ENCODE measurements at places on chromosomes 11 and 22.

- DNase-seq: no peak
These were observed 476.4 kb downstream of the INSC start for GRCh38 chr11:15591112-15591537.

DNA sequence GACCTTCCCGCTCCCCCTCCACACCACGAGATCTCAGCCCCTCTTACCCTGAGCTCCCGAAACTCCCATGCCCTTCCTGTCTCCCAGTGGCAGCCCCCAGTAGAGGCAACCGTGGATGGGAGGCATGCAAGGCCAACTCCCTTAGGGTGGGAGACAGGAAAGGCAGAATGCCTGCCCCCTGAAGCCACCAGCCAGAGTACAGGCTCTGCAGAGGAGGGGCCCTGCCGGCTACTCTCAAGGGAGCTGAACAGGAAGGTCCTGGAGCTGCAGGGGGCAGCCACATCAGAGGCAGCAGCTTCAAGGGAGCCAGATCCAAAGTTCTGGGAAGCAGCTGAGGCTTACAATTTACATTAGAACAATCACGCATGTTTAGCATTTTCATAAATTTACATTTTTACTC, 38.3 kb downstream of the PDE2A start:
- no peak for DNase-seq

DNA sequence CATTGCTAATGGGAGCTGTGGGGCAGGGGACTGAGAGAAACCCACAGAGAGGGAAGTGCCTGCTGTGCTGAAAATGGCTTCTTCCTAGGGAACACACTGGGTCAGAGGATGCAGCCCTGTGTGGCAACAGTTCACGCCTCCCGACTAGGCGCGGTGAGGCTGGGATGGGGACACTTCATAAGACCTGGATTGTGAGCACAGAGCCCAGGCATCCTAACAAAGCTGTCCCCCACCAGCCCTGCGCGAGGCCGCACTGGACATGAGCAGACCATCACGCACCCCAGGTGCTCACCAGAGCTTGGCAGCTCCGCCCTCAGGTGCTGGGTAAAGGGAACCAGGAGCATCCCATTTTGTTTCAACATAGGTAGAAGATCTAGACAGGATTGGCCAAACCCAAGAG, 1.8 kb upstream of the KRTAP5-4 start:
- no peak for DNase-seq

DNA sequence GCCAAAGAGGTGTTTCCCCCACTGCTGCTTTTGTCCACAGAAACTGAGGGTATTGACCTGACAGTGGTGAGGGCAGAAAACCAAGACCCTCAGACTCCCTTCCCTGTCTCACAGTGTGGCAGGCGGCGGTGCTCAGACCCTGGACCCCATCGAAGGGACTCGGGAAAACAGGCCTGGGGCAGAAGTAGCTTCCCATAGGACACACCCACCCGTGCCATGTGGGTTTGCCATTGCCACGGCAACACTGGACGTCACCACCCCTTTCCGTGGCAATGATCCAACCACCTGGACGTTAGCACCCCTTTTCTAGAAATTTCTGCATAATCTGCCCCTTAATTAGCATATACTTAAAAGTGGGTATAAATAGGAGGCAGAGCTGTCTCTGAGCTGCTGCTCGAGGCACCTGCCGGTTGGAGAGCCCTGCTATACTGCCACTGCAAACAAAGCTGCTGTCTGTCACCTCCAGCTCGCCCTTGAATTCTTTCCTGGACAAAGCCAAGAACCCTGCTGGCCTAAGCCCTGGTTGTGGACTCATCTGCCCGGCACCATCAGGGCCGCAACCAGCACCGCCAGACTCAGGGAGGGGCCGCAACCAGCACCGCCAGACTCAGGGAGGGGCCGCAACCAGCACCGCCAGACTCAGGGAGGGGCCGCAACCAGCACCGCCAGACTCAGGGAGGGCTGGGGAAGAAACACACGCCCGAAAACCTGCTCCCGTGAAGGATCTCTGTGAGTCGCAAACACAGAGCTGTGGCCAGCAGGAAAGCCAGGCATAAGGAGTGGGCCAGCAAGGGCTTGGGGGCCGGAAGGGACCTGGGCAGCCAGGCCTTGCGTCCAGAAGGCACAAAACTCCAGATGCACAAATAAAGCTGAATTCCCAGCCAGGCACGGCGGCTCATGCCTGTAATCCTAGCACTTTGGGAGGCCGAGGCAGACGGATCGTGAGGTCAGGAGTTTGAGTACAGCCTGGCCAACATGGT, 10.4 kb downstream of the MLC1 start:
- no peak for DNase-seq

GRCh38 chr22:29478326-29479276, 1.4 kb upstream of the NEFH start:
- DNase-seq: no peak

DNA sequence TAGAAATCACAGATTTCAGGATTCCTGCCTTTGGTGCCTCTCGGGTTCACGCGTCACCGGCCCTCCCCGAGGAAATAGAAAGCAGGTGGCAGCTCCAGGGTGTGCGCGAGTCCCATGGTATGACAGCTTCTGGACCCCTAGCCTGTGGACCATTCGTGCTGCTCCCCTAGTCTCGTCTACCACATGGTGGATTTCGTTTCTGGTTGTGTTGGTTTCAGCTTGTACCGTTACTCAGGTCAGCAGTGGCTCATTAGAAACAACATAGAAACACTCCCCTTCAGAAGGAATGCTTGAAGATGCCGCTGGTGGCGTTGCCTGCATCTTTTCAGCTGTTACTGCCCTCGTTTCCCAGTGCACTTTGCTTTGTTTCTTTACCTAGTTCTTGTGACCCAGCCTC, 700 bp downstream of the TTC17 start:
- no peak for DNase-seq

- DNase-seq: no peak
These were observed 55.5 kb downstream of the ABTB2 start for GRCh38 chr11:34302046-34302921.

DNA sequence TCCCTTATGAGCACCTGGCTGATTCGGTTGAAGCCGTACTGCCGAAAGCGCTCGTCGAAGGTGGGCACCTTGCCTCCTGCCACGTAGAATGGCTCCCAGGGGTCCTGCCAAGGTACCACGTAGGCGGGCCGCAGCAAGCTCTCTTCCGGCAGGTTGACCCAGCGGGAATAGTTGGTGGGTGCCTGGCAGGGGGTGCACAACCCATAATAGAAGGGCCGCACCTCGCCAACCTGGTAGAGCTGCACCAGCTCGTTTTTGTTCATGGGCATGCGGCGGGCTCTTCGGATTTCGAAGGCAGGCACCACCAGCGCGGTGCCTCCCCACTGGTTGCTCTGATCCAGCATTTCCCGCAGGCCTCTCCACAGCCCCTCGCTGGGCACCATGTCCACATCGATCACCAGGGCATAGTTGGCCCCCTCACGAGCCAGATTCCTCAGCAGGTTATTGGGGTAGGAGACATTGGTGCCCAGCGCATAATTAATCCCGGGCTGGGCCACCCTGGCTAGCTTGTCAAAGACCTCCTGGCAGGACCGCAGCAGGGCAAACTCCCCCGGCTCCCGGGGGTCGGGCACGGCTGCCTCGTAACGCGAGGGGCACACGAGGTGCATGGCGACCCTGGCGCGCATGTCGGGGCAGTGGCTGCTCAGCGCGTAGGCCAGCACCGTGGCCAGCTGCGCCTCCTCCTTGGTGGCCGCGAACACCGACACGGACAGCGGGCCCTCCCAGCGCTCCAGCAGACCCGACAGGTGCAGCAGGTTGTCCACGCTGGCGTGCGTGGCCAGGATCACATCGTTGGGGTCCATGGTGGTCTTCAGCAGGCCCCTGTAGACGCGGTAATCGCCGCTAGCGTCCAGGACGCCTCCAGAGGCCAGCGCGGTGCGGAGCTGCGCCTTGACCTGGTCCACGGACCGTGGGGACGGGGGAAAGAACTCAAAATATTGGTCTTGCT, 679 bp downstream of the B4GAT1 start:
- DNase-seq: no peak

DNA sequence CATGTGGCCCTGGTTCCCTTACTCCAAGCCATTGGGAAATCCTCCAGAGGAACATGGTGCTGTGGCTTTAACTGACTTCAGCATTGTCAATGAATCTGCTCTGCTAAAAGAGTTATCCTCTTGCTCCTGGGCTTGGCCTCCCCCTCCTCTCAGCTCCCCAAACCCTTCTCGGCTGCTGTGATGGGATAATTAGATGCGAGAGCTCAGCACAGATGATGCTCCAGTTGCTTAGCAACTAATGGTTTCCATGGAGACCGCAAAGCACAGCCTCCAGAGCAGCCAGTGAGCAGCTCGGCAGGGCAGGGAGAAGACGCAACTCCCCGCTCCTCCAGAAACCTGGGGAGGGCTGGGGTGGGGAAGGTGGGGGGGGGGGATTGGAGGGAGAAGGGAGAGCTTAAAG, 2.8 kb upstream of the UPK2 start:
- no peak for DNase-seq
